ENCODE measurements at places on chromosomes 12 and 14. TPM values are rescaled to one million over a fixed set of nuclear protein-coding genes. Genes with fewer than 3 reads are reported as not detected.

GRCh38 chr14:52733824-52734223 is 3.9 kb downstream of the STYX start:
- H3K4me1 ChIP-seq = peaks cover 7% of the 10 kb centered on the region
- H3K36me3 ChIP-seq = peaks cover under 1% of the 10 kb centered on the region

TMCC3 gene
- 0.11 TPM for total RNA-seq

DNA sequence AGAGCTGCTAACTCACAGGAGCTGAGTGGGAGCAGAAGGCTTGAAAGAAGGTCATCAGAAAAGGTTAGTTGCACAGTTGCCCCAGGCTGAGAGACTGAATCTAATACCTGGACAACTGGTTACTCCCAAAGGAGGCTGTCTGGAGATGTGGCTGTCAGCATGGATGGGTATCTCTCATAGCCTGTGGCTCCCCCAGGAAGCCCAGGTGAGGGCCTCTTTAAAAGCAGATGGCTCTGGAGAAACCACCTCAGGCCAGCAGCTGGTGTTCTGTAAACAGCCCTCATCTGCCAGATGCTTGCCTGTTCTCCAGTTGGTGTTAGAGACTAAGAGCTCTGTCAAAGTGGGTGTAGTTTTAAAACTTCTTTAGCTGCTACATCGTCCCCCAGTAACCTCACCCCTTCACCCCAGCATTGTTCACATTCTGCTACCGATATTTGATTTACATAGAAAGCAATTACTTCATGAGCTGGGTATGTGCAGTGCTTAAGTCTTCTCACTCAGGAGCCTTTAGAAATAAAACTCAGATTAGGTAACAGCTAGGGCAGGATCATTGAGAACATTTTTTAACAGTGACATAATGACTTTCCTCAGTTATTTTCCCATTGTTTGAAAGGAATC is 25.8 kb downstream of the DACT1 start:
- no peaks in the 10 kb centered on the region for H3K36me3 ChIP-seq
- no peak overlapping the region for H3K27ac ChIP-seq
- H3K4me3 ChIP-seq = no peak overlapping the region
- H3K4me1 ChIP-seq = peaks cover 14% of the 10 kb centered on the region
- DNase-seq = peak; percentile 71

DNA sequence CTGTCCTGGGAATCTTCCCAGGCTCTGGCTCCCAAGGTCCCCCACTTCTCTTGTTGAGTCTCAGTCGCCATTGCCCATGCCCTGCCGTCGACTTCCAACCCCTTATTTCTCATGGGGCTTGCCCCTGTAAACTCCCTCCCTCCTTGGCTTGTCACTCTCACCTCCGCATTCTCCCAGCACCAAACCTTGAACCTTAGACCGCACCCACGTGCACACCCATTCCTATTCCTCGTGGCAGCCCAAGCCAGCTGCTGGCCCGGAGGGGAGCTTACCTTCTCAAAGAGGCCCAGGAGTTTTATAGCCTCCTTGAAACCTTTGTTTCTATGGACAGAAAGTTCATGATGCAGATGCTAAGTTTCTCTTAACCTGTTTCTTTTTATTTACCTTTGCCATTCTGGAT is 4.6 kb downstream of the JDP2 start:
- H3K27ac ChIP-seq = 0 out of 2 replicates have a peak overlapping the region, but pooled peaks have one; percentile 12
- H3K4me1 ChIP-seq = peaks cover 48% of the 10 kb centered on the region
- H3K27me3 ChIP-seq = no peaks in the 10 kb centered on the region
- DNase-seq = no peak

DNA sequence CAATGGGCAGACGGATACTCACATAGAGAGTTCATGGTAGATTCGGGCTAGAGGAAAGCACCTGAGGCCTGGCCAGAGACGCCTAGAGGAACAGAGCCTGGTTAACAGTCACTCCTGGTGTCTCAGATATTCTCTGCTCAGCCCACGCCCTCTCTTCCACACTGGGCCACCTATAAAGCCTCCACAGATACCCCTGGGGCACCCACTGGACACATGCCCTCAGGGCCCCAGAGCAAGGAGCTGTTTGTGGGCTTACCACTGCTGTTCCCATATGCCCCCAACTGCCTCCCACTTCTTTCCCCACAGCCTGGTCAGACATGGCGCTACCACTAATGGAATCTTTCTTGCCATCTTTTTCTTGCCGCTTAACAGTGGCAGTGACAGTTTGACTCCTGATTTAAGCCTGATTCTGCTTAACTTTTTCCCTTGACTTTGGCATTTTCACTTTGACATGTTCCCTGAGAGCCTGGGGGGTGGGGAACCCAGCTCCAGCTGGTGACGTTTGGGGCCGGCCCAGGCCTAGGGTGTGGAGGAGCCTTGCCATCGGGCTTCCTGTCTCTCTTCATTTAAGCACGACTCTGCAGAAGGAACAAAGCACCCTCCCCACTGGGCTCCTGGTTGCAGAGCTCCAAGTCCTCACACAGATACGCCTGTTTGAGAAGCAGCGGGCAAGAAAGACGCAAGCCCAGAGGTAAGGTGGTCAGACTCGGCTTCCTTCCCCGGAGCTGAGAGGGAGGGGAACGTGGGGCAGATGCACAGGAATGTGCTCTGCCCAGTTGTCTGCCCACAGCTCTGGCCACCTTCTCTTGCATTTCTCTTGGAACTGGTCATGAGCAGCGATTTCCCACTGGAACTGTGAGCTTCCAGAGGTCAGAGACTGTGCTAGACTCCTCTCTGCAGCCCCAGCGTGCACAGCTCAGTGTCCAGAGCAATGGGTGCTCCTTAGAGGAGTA is at the start of gene CD4:
Gene CD4 (plus strand): TSS at position 557 of the 953 bp plus-strand sequence. CDS start 10,611 bp downstream, outside the sequence.
- no peaks in the 10 kb centered on the region for H3K4me1 ChIP-seq
- H3K27me3 ChIP-seq = no peaks in the 10 kb centered on the region
- no peak within 1 kb of the TSS for H3K4me3 ChIP-seq
- no peak within 1 kb of the TSS for H3K27ac ChIP-seq

ARHGAP9 gene
- not detected for total RNA-seq

DNA sequence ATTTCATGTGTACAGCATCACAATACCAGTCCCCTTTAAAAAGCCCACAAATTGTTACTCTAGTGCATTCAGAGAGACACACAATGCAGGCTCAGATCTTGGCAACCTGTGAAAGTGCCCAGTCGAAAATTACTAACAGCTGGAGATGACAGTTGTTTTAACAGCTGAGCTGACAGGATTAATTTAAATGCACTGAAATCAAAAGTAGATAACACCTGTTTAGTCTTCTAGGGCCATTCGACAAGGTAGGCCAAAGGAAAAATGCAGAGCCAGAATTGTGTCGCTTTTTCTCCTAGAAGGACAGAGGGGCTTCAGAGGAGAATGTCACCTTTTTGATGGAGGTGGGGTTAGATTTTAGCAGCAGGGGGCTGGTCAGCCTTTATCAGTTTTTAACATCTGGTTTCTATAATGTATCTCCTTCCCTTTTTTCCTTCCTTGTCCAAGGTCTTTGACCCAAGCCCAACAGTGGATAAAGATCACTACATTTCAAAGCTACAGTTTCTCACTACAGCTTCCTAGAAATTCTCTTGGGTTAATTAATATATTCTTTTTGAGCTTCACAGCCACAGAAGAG is 139.1 kb downstream of the SOX5 start:
- no peaks in the 10 kb centered on the region for H3K4me1 ChIP-seq
- no peak for DNase-seq
- no peaks in the 10 kb centered on the region for H3K36me3 ChIP-seq
- no peak overlapping the region for H3K4me3 ChIP-seq

DNA sequence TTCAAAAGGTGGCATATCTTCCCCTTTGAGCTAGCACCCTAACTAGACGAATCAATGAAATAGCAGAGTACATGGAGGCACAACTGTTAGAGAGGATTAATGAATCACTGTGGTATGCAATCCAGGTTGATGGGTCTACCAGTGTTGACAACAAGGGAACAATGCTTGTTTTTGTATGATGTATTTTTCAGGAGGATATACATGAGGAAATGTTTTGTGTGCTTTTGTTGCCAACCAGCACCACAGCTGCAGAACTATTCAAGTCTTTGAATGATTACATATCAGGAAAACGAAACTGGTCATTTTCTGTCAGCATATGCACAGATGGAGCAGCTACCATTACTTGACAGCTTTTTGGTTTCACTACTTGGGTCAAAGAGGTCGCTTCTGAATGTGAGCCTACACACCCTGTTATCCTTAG is 142.6 kb downstream of the GPHN start:
- no peak overlapping the region for H3K27ac ChIP-seq
- DNase-seq = no peak
- no peaks in the 10 kb centered on the region for H3K4me1 ChIP-seq
- H3K36me3 ChIP-seq = no peaks in the 10 kb centered on the region

DNA sequence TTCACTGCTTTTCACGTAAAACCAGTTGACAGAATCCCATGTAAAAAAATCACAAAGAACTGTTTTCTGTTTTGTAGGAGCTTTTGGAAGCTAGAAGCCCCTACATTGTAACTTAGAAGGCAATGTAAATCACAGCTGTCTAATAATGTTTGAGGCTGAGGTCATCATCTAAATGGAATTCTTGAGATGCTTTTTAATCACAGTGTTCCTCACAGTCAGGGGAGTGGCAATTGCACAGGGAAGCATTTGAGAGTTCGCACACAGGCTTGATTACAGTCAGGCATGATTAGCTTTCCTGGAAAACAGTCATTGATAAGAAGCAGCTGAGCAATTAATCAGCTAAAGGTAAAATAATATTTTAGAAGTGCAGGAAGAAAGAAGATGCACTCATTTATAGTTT is 2.9 kb downstream of the SLC17A8 start:
- DNase-seq = peak; percentile 23
- H3K4me1 ChIP-seq = 0 out of 2 replicates have a peak, but pooled peaks cover 5% of the 10 kb centered on the region
- no peak overlapping the region for H3K27ac ChIP-seq
- peaks cover 20% of the 10 kb centered on the region for H3K27me3 ChIP-seq
- no peak overlapping the region for H3K4me3 ChIP-seq

ACOT6 gene
- not detected for total RNA-seq

GRCh38 chr12:55679691-55680090 is 28.0 kb downstream of the ITGA7 start:
- DNase-seq = no peak
- no peak overlapping the region for H3K4me3 ChIP-seq
- no peaks in the 10 kb centered on the region for H3K36me3 ChIP-seq
- no peaks in the 10 kb centered on the region for H3K27me3 ChIP-seq
- H3K4me1 ChIP-seq = peaks cover 8% of the 10 kb centered on the region

DNA sequence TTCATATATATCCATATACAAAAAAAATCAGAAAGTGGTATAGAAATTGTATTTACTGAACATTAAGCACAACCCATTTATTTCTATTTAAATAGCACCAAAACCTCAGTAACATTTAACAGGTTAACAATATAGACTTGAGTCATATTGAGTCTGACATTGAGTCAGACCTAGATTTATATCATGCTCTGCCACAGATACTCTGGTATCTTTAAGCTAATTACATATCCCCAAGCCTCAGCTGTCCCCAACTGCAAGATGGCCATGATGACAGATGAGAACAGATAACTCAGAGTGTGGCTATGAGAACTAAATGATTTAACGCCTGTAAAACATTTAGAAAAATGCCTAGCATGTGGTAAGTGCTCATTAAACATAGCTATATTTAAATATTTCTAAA is 40.3 kb downstream of the IFNG start:
- no peaks in the 10 kb centered on the region for H3K4me1 ChIP-seq
- H3K27me3 ChIP-seq = peaks cover 26% of the 10 kb centered on the region
- H3K4me3 ChIP-seq = no peak overlapping the region
- H3K36me3 ChIP-seq = no peaks in the 10 kb centered on the region
- no peak for DNase-seq
- H3K27ac ChIP-seq = no peak overlapping the region

DNA sequence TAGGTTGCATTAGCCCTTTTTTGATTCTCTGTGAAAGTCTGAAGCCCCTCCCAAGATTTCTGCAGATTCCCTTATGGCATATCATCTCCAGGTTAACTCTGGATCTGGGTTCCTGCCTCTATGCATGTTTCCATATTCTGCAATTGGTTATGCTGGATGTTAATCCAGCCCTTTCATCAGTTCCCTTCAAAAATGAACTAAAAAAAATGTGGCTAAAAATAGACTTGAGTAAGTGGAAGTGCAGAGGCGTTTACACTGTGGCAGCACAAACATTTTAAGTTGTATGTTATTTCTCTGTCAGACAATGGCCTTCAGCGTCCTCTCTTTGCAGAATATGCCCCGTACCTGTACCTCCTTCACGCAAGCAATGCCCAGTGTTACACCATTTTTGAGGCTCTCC is 11.4 kb downstream of the MGST1 start:
- no peak overlapping the region for H3K4me3 ChIP-seq
- peaks cover 12% of the 10 kb centered on the region for H3K4me1 ChIP-seq
- H3K27ac ChIP-seq = peak overlapping the region; percentile 31
- no peaks in the 10 kb centered on the region for H3K27me3 ChIP-seq
- peaks cover 89% of the 10 kb centered on the region for H3K36me3 ChIP-seq
- DNase-seq = peak; percentile 57

PRKD1 gene
- 21.0 TPM for total RNA-seq

- peaks cover 17% of the 10 kb centered on the region for H3K4me1 ChIP-seq
- H3K27ac ChIP-seq = no peak overlapping the region
- no peak overlapping the region for H3K4me3 ChIP-seq
Measured at GRCh38 chr12:124036171-124036598, 63.2 kb downstream of the ZNF664 start.

C12orf54 gene
- total RNA-seq = not detected

- H3K4me1 ChIP-seq = no peaks in the 10 kb centered on the region
- H3K27me3 ChIP-seq = peaks cover 4% of the 10 kb centered on the region
- H3K4me3 ChIP-seq = no peak overlapping the region
- H3K36me3 ChIP-seq = no peaks in the 10 kb centered on the region
- DNase-seq = no peak
Measured at GRCh38 chr12:3538466-3539030, 47.5 kb downstream of the PRMT8 start.

HOXC9 gene
- total RNA-seq = 2.5 TPM
